Immature natural killer cell (primary cell): ENCODE measurements at places on chromosomes 4 and X.

DNA sequence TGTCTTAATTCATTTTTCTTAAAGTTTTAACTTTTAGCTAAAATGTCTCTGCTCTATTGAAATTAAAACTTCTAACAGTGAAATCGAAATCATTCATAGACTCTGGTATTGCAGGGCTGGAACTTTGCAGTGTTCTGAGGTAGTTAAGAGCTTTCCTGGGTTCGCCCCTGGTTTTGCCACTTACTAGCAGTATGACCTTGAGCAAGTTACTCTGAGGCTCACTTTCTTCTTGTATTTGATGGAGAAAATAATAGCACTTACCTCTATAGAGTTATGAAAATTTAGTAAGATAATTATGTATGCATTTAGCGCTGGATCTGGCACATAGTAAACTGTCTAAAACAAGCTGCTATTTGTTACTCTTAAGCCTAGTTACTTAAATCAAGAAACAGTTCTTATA, 1.7 kb downstream of the SLAIN2 start:
- H3K4me3 ChIP-seq: peak overlapping the region; percentile 91
- no peaks in the 10 kb centered on the region for H3K36me3 ChIP-seq
- no peak for DNase-seq
- peak overlapping the region; percentile 92 for H3K27ac ChIP-seq

- no peak for DNase-seq
- no peak overlapping the region for H3K27ac ChIP-seq
- peaks cover 3% of the 10 kb centered on the region for H3K27me3 ChIP-seq
- no peak overlapping the region for H3K4me3 ChIP-seq
- H3K4me1 ChIP-seq: no peaks in the 10 kb centered on the region
Observed at GRCh38 chr4:101806914-101807313, 16.4 kb downstream of the BANK1 start.

GRCh38 chrX:147935156-147935758, 23.5 kb downstream of the FMR1 start:
- H3K27me3 ChIP-seq: no peaks in the 10 kb centered on the region
- no peak overlapping the region for H3K27ac ChIP-seq
- peaks cover 7% of the 10 kb centered on the region for H3K36me3 ChIP-seq

GRCh38 chr4:171448919-171449481, 364.2 kb upstream of the GALNTL6 start:
- H3K36me3 ChIP-seq: no peaks in the 10 kb centered on the region
- H3K4me1 ChIP-seq: no peaks in the 10 kb centered on the region
- no peak overlapping the region for H3K4me3 ChIP-seq
- no peak for DNase-seq
- no peak overlapping the region for H3K27ac ChIP-seq

GRCh38 chr4:99945718-99946355, 581 bp downstream of the DNAJB14 start:
- peak overlapping the region; percentile 98 for H3K27ac ChIP-seq
- no peaks in the 10 kb centered on the region for H3K36me3 ChIP-seq
- peaks cover 49% of the 10 kb centered on the region for H3K4me1 ChIP-seq
- H3K27me3 ChIP-seq: peaks cover 4% of the 10 kb centered on the region

- no peak for DNase-seq
- no peak overlapping the region for H3K4me3 ChIP-seq
- H3K27ac ChIP-seq: no peak overlapping the region
- no peaks in the 10 kb centered on the region for H3K27me3 ChIP-seq
- no peaks in the 10 kb centered on the region for H3K36me3 ChIP-seq
Observed at GRCh38 chr4:125043486-125043885, 271.3 kb upstream of the FAT4 start.

DNA sequence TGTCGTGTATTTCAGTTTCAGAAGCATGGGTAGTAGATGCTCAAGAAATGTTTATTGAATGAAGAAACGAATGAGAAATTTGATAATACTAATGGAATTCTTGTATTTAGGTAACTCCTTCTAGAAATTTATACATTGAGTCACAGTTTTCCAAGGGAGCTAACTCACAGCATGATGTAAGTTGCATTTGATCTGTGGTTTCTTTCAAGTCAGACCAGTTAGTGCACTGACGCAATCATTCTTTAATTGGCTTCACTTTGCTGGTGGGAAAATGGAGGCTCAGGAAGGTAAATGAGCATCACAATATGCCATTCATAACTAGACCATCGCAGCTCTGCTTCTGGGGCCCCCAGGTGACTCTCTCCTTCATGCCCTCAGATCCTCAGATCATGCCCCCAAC, 17.3 kb upstream of the CWH43 start:
- no peak for DNase-seq
- no peak overlapping the region for H3K27ac ChIP-seq
- H3K4me1 ChIP-seq: no peaks in the 10 kb centered on the region
- H3K4me3 ChIP-seq: no peak overlapping the region

DNA sequence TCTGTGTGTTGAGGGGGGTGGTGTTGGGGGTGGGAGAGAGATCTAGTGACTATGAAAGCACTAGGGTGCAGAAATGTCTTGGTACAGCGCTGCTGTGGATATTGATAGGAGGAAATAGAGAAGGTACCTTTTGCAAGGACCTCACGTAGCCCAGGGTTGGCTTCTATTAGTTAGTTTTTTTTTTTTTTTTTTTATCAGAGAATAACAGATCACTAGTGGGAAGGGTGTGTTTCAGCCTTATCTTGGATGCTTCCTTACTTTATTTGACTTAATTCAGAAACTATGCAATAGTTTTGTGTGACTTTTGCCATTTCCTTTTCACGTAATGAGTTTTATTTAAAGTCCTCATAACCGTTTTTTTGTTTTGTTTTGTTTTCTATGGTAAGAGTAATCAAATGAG, 16.4 kb upstream of the PGRMC2 start:
- H3K4me3 ChIP-seq: no peak overlapping the region
- peaks cover 18% of the 10 kb centered on the region for H3K36me3 ChIP-seq
- no peaks in the 10 kb centered on the region for H3K4me1 ChIP-seq
- no peak overlapping the region for H3K27ac ChIP-seq
- DNase-seq: no peak

DNA sequence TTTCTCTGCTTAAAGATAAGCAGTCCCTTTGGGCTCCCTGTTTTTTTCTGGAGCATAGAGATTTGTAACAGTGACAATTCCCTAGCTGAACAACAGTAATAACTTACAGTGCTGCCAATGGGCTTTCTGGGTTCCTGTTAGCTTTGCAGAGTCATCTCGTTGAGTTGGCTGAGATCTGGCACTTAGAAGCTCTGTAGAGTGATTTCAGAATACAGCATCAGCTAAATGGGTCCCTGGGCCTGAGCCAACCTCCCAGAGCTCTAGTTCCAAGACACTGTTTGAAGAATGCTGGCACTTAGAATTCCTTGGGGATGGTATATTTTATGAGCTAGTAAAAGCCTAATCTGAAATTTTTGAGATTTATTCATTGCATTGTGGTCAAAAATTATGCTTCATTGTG, 43.5 kb upstream of the SERTM2 start:
- DNase-seq: no peak

DNA sequence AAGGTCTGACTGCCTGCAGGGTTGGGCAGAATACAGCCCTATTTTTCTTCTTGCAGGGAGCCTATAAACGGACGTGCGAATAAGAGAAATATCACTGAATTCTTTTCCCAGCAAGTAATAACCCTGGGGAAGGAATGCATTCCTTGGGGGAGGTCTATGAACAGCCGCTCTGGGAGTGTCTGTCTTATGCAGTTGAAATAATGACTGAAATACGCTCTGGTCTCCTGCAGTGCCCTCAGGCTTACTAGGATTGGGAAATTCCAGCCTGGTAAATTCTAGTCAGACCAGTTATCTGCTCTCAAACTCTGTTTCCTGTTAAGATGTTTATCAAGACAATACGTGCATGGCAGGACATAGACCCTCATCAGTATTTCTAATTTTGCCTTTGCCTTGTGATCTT, 72.1 kb upstream of the FAM241A start:
- DNase-seq: no peak
- H3K4me3 ChIP-seq: no peak overlapping the region
- no peaks in the 10 kb centered on the region for H3K4me1 ChIP-seq
- H3K27ac ChIP-seq: no peak overlapping the region

- H3K27me3 ChIP-seq: peaks cover 7% of the 10 kb centered on the region
- H3K4me3 ChIP-seq: peak overlapping the region; percentile 41
- H3K27ac ChIP-seq: peak overlapping the region; percentile 9
- peaks cover 27% of the 10 kb centered on the region for H3K36me3 ChIP-seq
Observed at GRCh38 chrX:1516596-1517104, 20.3 kb downstream of the P2RY8 start.

DNA sequence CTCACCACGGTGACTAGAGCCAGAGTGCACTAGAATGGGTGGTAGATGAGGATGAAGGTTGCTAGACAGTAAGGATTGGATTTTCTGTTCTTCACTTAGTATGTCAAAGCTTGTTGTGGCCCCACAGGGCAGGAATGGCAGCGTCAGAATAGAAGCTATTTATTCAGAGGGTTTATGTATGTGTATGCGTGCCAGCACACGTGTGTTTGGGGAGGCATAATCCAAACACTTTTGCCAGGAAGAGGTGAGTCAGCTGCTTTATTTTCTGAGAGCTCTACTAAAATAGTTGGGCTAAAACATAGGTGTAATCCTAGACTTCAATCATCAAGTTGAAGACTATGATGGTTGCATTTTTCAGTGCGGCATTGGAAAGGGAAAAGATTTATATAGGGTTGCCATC, 1.2 kb upstream of the MAGEE2 start:
- H3K27me3 ChIP-seq: peaks cover 3% of the 10 kb centered on the region
- DNase-seq: no peak
- no peak overlapping the region for H3K4me3 ChIP-seq
- H3K4me1 ChIP-seq: peaks cover 4% of the 10 kb centered on the region

- H3K36me3 ChIP-seq: no peaks in the 10 kb centered on the region
- H3K4me3 ChIP-seq: no peak overlapping the region
- no peak for DNase-seq
- peaks cover 3% of the 10 kb centered on the region for H3K4me1 ChIP-seq
Observed at GRCh38 chrX:73876911-73877310, 313.9 kb downstream of the CHIC1 start.

GRCh38 chrX:16464369-16464768, 185.6 kb upstream of the S100G start:
- DNase-seq: no peak
- H3K36me3 ChIP-seq: no peaks in the 10 kb centered on the region
- H3K27me3 ChIP-seq: peaks cover 3% of the 10 kb centered on the region
- H3K27ac ChIP-seq: no peak overlapping the region
- H3K4me3 ChIP-seq: no peak overlapping the region

- H3K27ac ChIP-seq: no peak overlapping the region
- H3K36me3 ChIP-seq: no peaks in the 10 kb centered on the region
Observed at GRCh38 chrX:21740329-21741274, 17.3 kb downstream of the SMPX start.

DNA sequence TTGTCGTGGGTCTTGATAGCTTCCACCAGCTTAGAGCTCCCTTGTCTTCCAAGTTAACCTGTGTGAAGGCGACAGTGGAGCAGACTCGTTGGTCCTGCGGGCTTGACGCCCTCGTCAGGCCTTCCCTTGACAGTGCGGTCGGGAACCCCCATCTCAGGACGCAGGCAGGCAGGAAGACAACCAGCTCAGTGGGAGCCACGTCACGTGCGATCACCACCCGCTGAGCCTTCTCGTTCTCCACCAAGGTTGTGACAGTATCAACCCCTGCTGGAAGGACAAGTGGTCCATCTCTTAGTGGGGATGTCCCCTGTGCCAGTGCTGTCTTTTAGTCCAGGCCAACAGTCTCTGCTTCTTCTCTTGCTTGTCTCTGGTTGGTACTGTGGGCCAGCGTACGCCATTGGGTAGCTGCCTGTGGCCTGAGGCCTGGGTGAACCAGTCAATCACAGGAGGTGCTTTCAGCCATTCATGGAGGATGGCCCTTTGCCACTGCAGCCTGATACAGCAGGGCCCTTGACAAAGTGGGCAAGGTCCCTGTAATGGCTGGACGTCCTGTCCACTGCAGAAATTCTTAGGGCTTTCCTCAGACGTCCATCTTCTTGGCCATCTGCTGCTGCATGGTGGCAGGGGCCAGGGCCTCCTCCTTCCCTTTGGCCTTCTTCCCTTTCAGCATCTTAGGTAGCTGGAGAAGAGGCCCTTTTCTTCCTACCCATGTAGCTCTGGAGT, 31.4 kb downstream of the RGS12 start:
- H3K27ac ChIP-seq: no peak overlapping the region
- no peak for DNase-seq
- H3K27me3 ChIP-seq: peaks cover 2% of the 10 kb centered on the region
- no peaks in the 10 kb centered on the region for H3K4me1 ChIP-seq

GRCh38 chr4:7506119-7506518, 71.4 kb upstream of the PSAPL1 start:
- peaks cover 3% of the 10 kb centered on the region for H3K27me3 ChIP-seq
- no peak for DNase-seq
- no peak overlapping the region for H3K4me3 ChIP-seq
- H3K4me1 ChIP-seq: peaks cover 8% of the 10 kb centered on the region
- no peaks in the 10 kb centered on the region for H3K36me3 ChIP-seq
- H3K27ac ChIP-seq: no peak overlapping the region

- no peak overlapping the region for H3K4me3 ChIP-seq
- peaks cover 24% of the 10 kb centered on the region for H3K4me1 ChIP-seq
- H3K27me3 ChIP-seq: peaks cover 7% of the 10 kb centered on the region
Observed at GRCh38 chrX:46444011-46444410, 101.2 kb downstream of the ZNF674 start.

- no peaks in the 10 kb centered on the region for H3K4me1 ChIP-seq
- no peak overlapping the region for H3K4me3 ChIP-seq
- no peak for DNase-seq
- H3K27ac ChIP-seq: no peak overlapping the region
Observed at GRCh38 chrX:30620125-30620524, 33.1 kb upstream of the GK start.

- no peak overlapping the region for H3K27ac ChIP-seq
- no peaks in the 10 kb centered on the region for H3K27me3 ChIP-seq
- no peaks in the 10 kb centered on the region for H3K36me3 ChIP-seq
- H3K4me3 ChIP-seq: no peak overlapping the region
- H3K4me1 ChIP-seq: no peaks in the 10 kb centered on the region
Observed at GRCh38 chr4:164116286-164116685, 621.8 kb downstream of the TMA16 start.

DNA sequence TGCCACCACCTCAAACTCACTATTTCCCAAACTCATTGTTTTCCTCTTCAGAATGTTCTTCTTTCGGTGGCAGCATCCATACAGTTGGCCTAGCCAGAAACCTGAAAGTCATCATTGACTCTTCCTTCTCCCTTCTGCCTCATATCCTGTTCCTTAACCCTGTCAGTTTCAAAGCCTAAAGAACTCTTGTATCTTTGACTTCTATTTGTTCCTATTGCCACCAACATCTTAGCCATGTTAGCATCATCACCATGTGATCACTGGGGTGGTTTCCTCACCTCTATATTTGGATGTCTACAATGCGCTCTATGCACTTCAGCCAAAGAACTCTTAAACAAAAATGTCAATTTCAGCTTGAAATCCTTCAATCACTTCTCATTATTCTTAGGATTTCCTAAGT, 29.0 kb downstream of the DDX60L start:
- H3K4me1 ChIP-seq: peaks cover 18% of the 10 kb centered on the region
- no peak overlapping the region for H3K4me3 ChIP-seq
- peak overlapping the region; percentile 25 for H3K27ac ChIP-seq
- H3K27me3 ChIP-seq: peaks cover 2% of the 10 kb centered on the region
- H3K36me3 ChIP-seq: peaks cover 43% of the 10 kb centered on the region
